ENCODE measurements at places on chromosomes 1 and 21.

- no peak for DNase-seq
Measured at GRCh38 chr1:18300376-18300775, 180.4 kb upstream of the KLHDC7A start.

GRCh38 chr1:84771895-84772294 lies 81.6 kb upstream of the SSX2IP start:
- no peak for DNase-seq

- no peak for DNase-seq
Measured at GRCh38 chr1:59070610-59071009, 226.3 kb upstream of the FGGY start.

- DNase-seq: no peak
Measured at GRCh38 chr1:27605796-27606707, 2.1 kb upstream of the AHDC1 start.

GRCh38 chr1:231706934-231707333 lies 80.3 kb downstream of the DISC1 start:
- no peak for DNase-seq

- DNase-seq: no peak
Measured at GRCh38 chr1:183862967-183863366, 58.0 kb downstream of the RGL1 start.

DNA sequence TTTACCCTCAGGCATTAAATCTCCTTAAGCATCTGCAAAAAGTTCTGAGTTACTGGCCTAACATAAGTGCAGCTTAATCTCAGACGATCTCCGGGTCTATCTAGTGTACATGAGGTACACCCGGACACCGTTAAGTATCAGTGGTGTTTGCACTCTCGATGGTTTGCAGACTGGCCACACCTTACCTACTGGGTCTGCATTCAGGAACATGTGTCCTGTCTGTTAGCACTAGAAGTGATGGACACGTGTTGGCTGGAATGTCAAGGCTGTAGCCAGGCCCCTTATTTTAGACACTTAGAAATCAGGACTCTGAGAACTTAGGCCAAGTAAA lies 783 bp upstream of the AGL start:
- no peak for DNase-seq
